IMR-90 (cell line): ENCODE measurements at places on chromosomes 5 and 9. TPM values are rescaled to one million over a fixed set of nuclear protein-coding genes. Genes with fewer than 3 reads are reported as not detected.

DNA sequence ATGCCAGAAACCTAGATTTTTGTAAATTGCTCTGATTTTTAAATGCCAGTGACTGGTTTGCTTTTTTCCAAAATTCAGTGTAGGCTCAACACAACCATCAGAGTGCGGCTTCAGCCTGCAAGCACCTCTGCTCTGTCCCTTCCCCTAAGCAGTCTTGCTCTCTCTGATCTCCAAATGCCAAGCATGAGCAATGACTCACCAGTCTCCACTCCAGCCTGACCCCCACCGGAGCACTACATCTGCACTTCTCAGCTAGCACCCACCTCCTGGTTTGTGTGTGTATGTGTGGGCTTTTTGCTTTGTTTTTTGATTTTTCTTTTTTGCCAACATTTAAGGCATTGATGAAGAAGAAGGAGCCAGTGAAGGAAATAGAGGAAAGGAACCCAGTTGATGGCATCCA lies 61.4 kb upstream of the ADRA1B start:
- peak; percentile 34 for DNase-seq

GRCh38 chr5:158375531-158375930 lies 516.6 kb upstream of the CLINT1 start:
- DNase-seq: no peak

GRCh38 chr9:22452415-22453010 lies 5.9 kb downstream of the DMRTA1 start:
- peak; percentile 31 for DNase-seq

GRCh38 chr5:147822686-147823491 lies 8.6 kb downstream of the SPINK1 start:
- DNase-seq: peak; percentile 61

- DNase-seq: no peak
These were observed 813.7 kb downstream of the MAT2B start for GRCh38 chr5:164319161-164319560.

DNA sequence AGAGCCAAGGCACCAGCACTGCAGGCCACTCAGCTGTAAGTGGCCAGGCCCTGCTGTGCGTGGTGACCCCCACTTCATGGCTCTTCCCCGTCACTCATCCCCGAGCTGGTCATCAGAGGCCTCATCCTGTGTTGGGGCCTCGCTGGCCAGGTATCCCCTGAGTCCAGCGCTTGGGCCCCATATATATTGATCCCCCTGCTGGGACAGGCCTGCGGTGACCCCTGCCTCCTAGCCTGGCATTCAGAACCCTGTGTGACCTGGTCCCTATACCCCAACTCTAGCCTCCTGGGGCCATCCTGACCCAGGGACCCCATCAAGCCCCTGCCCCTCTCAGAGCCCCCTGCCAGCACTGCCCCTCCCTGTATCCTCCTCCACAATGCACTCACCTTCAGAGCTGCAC lies 12.7 kb downstream of the GBGT1 start:
- no peak for DNase-seq

DNA sequence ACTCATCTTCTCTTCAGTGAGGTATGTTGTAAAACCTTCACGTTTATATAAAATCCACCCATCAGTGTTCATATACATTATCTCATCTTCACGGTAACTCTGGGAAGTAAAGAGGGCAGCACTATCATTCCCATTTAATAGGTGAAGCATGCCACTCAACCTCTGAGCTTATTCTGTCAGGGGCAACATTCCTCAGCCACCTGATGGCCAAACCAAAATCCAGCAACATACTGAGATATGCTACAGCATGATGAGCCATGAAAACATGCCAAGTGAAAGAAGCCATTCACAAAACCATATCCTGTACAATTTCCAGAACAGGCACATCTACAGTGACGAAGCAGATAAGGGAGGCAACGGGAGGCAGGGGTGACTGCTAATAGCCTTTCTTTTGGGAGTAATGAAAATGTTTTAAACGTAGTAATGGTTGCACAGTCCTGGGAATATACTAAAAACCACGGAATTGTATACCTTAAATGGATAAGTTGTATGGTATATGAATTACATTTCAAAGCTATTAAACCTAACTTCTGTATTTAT lies 167.4 kb downstream of the TSSK1B start:
- DNase-seq: no peak

- DNase-seq: peak; percentile 32
These were observed 39.5 kb downstream of the CD180 start for GRCh38 chr5:67156976-67157583.

GRCh38 chr9:3299872-3300271 lies 225.9 kb downstream of the RFX3 start:
- no peak for DNase-seq

GRCh38 chr5:90783460-90784333 lies 225.1 kb downstream of the ADGRV1 start:
- peak; percentile 51 for DNase-seq

DNA sequence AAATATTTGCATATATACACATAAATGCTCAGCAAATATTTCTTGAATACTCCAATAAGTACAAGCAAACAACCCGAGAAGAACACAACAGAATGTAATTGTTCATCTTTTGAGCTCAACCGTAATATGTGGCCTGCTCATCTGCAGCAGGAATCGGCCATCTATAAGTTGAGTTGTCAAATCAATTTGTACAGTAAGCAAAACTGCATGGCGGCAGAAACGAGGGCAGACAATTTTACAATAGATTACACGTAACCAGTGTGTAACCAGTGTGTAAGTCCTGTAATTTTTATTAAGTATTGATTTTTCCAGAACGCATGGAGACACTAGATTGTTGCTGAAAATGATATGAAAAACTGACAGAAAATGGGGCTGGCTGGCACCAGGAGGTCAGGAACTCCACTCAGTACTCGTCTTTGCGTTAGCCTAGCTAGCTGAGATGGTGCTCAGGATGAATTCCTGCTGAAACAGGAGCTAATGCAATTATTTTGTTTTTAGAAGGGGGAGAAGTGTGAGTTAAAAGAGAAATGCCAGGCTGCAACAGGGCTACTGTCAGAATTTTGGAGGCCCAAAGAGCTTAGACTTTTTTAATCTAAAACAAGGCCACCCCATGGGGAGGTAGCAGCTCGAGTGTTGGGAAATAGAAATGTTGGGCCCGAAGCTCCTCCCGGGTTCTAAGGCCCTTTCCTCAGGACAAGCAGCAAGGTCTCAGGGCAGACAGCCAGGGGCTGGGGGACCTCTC lies 682 bp downstream of the DHX29 start:
- no peak for DNase-seq

DNA sequence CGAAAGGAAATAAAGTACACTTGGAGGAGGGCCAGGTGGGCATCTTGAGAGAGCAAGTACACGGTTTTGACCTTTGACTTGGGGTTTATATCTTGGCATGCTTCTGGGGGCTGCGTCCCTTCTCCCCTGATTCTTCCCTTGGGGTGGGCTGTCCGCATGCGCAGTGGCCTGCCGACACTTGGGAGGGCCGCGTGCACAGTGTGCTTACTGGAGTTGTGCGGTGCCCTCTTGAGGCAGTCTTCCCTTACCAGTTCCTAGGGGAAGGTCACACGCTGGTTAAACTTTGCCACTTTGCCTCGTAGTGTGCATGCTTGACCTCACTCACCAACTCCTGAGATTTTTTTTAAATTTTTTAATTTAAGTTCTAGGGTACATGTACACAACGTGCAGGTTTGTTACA lies 4.3 kb upstream of the CLPTM1L start:
- no peak for DNase-seq

- DNase-seq: no peak
These were observed 89.3 kb downstream of the ZCCHC7 start for GRCh38 chr9:37209431-37210386.

DNA sequence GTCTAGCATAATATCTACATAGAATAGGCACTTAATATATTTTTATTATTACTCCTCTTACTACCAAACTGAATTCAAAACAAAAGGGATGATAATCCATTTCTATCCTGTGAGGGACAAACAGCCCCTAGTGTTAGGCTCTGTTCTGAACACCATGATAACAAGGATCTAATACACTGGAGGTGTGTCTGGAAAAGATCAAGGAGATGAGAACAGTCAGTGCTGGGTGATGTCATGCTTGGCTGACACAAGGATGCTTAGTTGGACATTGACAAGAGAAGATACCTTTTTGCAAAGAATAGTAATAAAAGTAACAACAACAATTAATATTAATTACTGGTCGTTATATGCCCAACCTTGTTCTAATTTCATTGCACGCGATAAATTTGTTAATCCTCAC lies 458.7 kb downstream of the EBF1 start:
- DNase-seq: no peak

DNA sequence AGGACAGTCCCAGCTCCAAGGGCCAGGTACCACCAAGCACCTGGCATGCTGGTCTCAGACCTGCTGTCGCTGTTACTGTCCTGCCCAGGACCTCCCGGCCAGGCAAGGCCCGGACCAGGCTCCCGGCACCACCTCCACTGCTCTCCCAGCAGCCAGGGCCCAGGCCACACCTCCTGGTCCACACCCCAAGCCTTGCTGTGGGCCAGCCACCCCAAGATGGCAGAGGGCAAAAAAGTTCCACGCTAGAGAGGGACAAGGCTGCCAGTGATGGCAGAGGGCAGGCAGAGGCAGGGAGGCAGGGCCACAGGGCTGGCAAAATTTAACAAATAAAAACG lies 1.1 kb downstream of the DNLZ start:
- no peak for DNase-seq

GRCh38 chr9:137026828-137027227 lies 1.2 kb downstream of the ABCA2 start:
- no peak for DNase-seq

Gene PCDHB6
- polyA plus RNA-seq: 0.07 and 0.11 TPM in 2 replicates

Gene IARS1
- polyA plus RNA-seq: 64.1 and 85.3 TPM in 2 replicates

Gene CDH9
- not detected in 2 replicates for polyA plus RNA-seq

Gene GPR21
- polyA plus RNA-seq: not detected in 2 replicates

Gene DIMT1
- polyA plus RNA-seq: 22.3 and 27.5 TPM in 2 replicates

Gene CTNNAL1
- 60.4 and 72.3 TPM in 2 replicates for polyA plus RNA-seq

Gene IRX2
- 0.97 and 1.1 TPM in 2 replicates for polyA plus RNA-seq
